ENCODE measurements at places on chromosomes 11 and 22. TPM values are rescaled to one million over a fixed set of nuclear protein-coding genes. Genes with fewer than 3 reads are reported as not detected.

DNA sequence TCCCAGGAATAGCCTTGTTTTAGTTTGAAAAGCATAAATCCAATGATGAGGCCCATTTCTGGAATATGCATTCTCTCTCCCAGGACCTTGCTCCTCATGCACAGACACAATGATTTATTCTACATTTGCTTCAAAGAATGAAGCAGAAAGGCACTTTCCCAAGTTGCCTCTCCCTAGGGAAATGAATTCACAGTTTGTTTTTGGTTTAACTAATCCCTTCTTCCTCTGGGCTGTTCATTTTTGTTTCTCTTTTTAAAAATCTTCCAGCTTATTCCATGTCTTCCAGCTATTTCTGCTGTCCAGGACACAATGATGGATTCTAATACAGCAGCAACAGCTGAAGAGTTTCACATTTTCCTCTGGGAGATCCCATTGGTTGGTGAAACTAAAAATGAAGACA is 1529.2 kb upstream of the TENM4 start:
- no peak for DNase-seq

DNA sequence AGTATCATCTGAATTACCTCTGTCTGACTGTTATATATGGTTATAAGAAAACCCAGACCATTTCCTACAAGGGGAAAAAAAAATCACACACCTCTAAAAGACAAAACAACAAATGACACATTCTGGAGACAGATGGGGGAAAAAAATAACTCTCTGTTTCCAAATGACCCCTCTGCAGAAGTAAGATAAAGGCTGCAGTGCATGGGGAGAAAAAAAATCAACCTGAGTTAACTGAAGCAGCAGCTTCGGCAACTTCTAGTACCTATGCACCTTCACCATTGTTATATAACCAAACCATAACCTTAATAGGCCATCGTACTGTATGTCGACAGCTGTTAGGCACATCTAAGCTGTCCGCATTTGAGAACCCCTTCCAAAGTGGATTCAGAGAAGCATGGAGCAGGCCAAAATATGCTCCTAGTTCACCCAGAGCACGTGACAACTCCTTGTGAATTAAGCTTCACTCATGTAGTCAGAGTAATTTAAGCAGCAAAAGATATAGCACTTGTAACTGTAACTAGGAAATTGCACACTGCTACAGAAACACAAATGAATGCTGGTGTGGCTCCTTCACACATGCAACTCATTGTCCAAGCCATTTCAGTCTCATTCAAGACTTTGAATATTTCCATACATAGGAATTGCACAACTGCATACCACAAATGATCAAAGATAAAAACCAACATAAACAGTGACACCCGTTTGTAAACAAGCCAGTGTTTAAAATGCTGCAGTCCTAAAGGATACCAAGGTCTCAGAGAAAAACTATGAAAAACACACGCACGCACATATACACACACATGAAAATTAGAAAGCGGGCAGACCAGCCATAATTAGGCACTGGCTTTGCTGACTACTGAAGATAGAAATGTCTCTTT is 2.7 kb downstream of the SIK3 start:
- peak; percentile 82 for DNase-seq

- peak; percentile 84 for DNase-seq
These were observed 10.7 kb downstream of the STIM1 start for GRCh38 chr11:3866206-3866605.

DNA sequence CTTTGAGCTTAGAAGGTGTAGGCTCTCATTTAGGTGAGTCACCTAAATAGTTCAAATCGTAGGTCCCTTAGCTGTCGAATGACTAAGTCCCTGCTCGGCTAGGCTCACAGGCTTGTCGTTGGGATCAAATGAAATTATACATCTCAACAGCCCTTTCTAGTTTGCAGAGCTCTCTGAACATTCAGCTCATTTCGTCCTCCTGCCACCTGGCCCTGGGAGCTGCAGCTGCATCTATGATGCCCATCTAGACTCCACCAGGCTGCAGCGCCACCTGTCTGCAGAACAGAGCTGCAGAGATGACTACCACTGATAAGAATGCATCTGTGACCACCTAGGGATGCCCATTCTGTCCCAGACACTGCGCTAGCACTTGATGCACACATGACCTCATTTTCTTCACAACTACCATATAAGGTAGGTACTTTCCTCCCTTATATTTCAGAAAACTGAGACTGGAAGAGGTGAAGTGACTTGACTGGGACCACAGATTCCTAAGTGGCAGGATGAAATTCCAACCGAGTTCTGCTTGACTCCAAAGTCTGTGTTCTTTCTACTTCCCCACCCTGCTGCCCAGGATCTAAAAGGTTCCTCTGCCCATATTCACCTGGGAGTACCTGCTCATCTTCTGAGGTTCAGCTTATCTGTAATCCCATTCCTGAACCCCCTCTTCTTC is 141.1 kb upstream of the NARS2 start:
- peak; percentile 57 for DNase-seq

DNA sequence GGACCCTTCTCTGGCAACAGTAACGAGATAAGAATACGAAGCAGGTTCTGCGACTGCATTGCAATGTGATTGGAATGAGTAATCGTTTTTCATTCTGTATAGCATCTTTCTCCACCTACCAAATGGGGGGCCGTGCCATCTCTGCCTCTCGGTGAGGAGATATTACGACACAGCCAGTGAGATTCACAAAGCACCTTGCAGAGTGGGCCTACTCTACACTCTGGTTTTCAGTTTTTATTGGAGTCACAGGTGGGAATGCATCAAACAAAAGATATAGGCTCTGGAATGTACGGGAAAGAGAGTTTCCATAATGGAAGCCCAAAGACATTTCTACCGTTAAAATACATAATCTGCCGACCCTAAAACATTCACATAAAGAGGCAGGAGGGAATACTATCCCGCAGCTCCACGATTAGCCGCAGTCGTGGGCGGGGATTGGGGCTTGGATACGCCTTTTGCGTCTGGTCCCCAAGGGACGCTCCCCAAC is 423 bp upstream of the RTN3 start:
- no peak for DNase-seq

DNA sequence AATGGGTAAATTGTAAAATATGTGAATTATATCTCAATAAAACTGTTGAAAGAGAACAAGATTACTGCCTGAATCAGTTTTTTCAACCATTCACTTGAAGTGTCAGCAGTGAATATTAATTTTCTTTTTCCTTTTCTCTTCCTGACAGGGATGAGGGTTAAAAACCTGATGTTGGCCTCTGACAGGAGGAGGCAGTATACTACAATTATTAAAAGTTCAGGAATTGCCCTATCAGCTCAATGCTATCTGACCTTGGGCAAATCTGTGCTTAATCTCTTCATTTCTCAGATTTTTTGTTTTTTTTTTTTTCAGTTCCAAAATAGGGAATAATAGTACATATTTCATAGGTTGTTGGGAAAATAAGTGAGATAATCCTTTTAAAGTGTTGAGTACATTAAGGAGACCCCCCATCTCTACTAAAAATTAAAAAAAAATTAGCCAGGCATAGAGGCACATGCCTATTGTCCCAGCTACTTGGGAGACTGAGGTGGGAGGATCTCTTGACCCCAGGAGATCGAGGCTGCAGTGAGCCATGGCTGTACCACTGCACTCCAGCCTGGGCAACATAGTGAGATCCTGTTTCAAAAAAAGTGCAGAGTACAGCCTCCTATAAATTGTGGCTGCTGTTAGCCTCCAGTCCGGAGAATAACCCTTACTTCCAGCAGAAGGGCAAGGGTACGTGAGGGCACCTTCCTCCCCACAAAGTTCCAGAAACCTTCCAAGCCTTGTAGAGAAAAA is 48.8 kb downstream of the TRIM44 start:
- DNase-seq, result no peak

- no peak for DNase-seq
These were observed 920.1 kb upstream of the CNTN5 start for GRCh38 chr11:98100689-98101088.

The TMEM151A gene
- polyA plus RNA-seq, result 0.33 TPM

The OR52N4 gene
- 0.30 TPM for polyA plus RNA-seq

The HEPHL1 gene
- 0.05 TPM for polyA plus RNA-seq

Data from HepG2 (cell line).